K562 (cell line): ENCODE measurements at places on chromosomes 4 and X. TPM values are rescaled to one million over a fixed set of nuclear protein-coding genes. Genes with fewer than 3 reads are reported as not detected.

- no peaks in the 10 kb centered on the region for H3K36me3 ChIP-seq
- DNase-seq, result no peak
- no peak overlapping the region for H3K27ac ChIP-seq
These were observed 48.6 kb downstream of the MAGEA9 start for GRCh38 chrX:149830192-149830873.

Gene FAM9B
- 1.6 and 1.9 TPM in 2 replicates for total RNA-seq

GRCh38 chr4:124686279-124686678, 26.3 kb downstream of the ANKRD50 start:
- no peak overlapping the region for H3K27ac ChIP-seq
- H3K27me3 ChIP-seq, result no peaks in the 10 kb centered on the region
- H3K4me3 ChIP-seq, result no peak overlapping the region
- DNase-seq, result no peak

Gene SOX3
- total RNA-seq, result not detected in 2 replicates

DNA sequence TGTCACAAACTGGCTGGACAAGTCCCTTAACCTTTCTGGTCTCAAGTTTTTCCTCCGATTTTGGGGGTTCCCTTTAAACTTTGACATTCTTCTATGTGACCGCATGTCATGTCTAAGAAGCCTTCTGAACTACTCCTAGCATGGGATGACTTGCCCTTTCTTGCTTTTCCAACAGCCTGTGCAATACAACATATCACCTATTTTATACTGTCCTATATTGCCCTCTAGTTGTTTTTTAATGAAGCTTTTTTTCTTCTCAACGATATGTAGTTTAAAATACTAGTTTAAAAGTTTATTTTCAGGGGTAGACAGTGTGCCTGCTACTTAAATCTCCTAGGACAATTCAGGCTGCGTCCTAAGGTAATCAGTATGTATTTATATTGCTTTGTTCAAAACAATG, 1.0 kb upstream of the IGBP1 start:
- no peak overlapping the region for H3K27ac ChIP-seq
- peaks cover 24% of the 10 kb centered on the region for H3K36me3 ChIP-seq
- peak; percentile 3 for DNase-seq
- H3K4me3 ChIP-seq, result no peak overlapping the region
- H3K4me1 ChIP-seq, result peaks cover 8% of the 10 kb centered on the region; the same call in 2 of the 3 replicates

- no peak overlapping the region for H3K27ac ChIP-seq
- no peak for DNase-seq
- H3K36me3 ChIP-seq, result no peaks in the 10 kb centered on the region
- H3K27me3 ChIP-seq, result no peaks in the 10 kb centered on the region
- no peaks in the 10 kb centered on the region for H3K4me1 ChIP-seq
These were observed 174.7 kb downstream of the DACH2 start for GRCh38 chrX:86322913-86323312.

DNA sequence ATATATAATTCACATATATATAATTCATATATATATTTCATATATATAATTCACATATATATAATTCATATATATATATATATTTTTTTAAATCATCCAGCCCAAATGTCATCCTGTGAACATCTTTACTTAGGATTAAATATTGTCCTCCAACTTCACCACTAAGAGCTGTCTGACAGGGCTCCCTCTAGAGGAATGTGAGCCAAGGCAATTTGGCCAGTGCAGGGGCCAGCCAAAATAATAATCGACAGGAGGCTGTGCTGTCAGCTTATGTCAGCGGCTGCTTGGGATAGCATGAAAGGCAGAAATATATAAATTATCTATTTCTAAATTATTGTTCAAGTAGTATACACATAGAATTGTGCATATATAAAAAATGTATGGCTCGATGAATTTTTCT, 29.5 kb downstream of the EGFL6 start:
- H3K4me3 ChIP-seq, result no peak overlapping the region
- peaks cover 5% of the 10 kb centered on the region; the same call in 1 of the 2 replicates for H3K27me3 ChIP-seq
- no peaks in the 10 kb centered on the region for H3K4me1 ChIP-seq

GRCh38 chr4:95409127-95409526, 139.6 kb downstream of the UNC5C start:
- H3K4me1 ChIP-seq, result no peaks in the 10 kb centered on the region
- H3K27me3 ChIP-seq, result 0 out of 3 replicates have a peak, but pooled peaks cover 4% of the 10 kb centered on the region
- no peaks in the 10 kb centered on the region for H3K36me3 ChIP-seq
- no peak for DNase-seq

GRCh38 chr4:182547435-182547834, 304.2 kb downstream of the TENM3 start:
- no peak overlapping the region for H3K4me3 ChIP-seq
- H3K36me3 ChIP-seq, result no peaks in the 10 kb centered on the region
- no peak for DNase-seq
- H3K4me1 ChIP-seq, result no peaks in the 10 kb centered on the region
- no peak overlapping the region for H3K27ac ChIP-seq
- H3K27me3 ChIP-seq, result no peaks in the 10 kb centered on the region

Gene DUSP21
- total RNA-seq, result 0.85 and 1.3 TPM in 2 replicates

Gene GPC3
- total RNA-seq, result 0.42 and 0.81 TPM in 2 replicates

Gene H2AZ1
- 718 and 751 TPM in 2 replicates for total RNA-seq

DNA sequence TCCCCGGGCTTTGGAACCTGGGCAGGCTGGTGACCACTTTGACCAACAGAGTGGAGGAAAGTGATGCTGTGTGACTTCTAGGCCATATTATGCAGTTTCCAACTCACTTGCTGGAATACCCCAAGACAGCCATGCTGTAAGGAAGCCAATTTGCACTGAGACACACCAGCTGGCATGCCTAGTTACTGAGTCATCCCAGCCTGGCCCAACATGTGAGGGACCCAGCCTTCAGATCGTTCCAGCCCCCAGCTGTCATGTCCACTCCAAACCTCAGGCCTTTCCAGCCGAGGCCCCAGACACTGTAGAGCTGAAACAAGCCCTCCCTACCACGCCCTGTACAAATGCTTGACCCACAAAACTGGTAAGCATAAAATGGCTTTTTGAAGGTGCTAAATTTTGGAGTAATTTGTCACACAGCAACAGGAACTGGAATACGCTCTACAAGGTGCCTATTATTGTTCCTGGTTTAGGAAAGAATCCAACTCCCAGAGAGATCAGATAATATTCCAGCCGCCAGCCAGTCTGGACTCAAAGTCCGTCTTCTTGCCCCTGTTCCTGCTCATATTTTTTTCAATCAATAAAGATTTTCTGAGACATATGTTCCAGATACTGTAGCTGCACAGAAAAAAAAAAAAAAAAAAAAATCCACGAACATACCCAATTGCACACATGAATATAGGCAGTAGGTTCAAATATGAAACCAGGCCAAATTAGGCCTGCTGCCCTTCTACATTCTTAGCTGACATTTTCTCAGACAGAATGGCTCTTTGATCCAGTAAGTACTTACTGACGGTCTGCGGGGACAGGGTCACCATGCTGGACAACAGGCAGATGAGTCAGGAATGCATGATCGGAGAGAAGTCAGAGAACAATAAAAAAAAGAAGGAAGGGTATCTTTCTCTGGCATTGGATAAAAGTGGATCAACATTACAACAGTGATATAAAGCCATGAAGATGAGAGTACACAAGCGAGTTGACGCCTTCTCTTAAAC, 35.1 kb downstream of the SH3KBP1 start:
- H3K4me1 ChIP-seq, result no peaks in the 10 kb centered on the region
- H3K27ac ChIP-seq, result no peak overlapping the region
- DNase-seq, result no peak
- no peak overlapping the region for H3K4me3 ChIP-seq
- H3K36me3 ChIP-seq, result no peaks in the 10 kb centered on the region

DNA sequence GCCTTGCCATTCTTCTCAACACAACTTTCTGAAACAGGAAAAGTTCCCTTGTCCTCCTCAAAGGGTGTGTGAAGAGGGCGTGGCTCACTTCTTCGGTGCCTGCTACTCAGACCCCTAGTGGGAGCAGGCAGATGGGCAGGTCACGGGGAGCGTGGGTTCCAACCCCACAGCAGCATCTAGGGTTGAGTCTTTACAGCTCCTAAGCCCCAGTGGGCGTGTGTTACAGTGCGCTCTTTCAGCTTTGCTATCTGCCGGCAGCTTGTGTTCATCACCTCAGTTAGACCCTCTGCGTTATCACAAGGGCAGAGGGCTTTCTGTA, 57.5 kb upstream of the KLF3 start:
- DNase-seq, result peak; percentile 67
- H3K4me3 ChIP-seq, result no peak overlapping the region
- peaks cover 26% of the 10 kb centered on the region; the same call in 1 of the 2 replicates for H3K4me1 ChIP-seq
- H3K36me3 ChIP-seq, result no peaks in the 10 kb centered on the region
- no peaks in the 10 kb centered on the region for H3K27me3 ChIP-seq

DNA sequence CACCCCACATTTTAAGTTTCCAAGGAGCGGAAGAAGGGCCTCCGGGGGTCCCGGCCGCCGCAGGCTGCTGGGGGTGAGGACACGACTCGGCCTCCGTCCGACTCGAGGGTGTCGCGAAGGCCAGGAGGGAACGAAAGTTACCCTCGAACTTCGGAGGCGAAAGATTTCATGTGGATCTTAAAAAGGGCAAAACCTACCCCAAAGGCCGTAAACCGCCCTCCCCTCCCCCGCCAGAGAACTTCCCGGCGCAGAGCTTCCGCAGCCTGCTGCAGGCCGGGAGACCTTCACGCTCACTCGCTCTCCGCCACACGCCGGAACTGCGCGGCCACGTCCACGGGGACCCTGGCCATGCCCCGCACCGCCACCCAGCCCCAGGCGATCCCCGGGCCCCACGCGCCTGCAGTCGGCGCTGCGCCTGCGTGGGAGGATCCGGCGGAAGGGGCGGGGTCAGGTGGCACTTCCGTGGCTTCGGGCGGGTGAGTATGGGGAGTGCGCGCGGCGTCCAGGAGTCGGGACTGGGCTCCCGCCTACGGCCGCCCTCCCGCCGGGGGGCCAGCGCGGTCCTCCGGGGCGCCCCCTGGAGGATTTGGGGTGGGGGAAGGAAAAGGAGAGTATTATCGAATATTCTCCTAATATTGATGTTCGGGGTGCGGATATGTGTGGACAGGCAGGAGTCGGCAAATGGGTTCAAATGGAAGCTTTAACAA, at the start of gene MMAA:
MMAA (plus strand) TSS at position 454 of the 707 bp plus-strand sequence. CDS start 19,755 bp downstream, outside the sequence.
- DNase-seq, result peak; percentile 96
- peak within 1 kb of the TSS; percentile 70 for H3K4me3 ChIP-seq
- H3K27me3 ChIP-seq, result no peaks in the 10 kb centered on the region
- H3K4me1 ChIP-seq, result peaks cover 5% of the 10 kb centered on the region; the same call in 1 of the 2 replicates

DNA sequence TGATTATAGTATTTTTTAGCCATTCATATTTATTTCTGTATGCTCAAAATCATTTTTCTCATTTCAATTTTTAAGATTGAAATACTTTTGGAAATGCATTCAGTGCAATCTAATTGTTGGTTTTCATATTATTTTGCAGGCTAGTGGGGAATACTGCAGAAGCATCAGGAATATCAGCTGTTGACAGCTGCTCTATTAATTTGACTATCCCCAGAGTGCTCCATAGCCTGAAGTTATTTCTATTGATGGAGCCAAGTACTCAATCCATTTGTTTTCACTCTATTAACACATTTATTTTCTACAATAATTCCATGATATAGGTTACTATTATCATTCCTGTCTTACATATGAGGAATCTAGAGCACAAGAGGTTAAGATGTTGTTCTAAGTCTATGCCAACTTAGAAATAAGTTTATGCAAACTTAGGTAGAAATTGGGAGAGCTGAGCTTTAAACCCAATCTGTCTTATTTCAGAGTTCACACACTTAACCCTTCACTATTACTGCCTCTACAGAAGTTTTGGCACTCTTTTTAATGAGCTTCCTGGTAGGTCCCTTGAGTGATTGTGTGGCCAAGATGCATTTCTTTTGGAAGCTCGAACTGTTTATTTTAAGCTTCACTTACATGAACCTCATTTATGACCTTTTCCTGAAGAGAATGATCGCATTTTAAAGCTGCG, 65.6 kb upstream of the PCDH18 start:
- no peak for DNase-seq
- H3K4me1 ChIP-seq, result no peaks in the 10 kb centered on the region
- no peaks in the 10 kb centered on the region for H3K27me3 ChIP-seq
- no peak overlapping the region for H3K4me3 ChIP-seq
- no peaks in the 10 kb centered on the region for H3K36me3 ChIP-seq
- H3K27ac ChIP-seq, result no peak overlapping the region

Gene GRIA3
- not detected in 2 replicates for total RNA-seq
